Foreskin fibroblast (primary cell): ENCODE measurements at places on chromosomes 3 and 15.

- no peak for DNase-seq
Measured at GRCh38 chr3:114420072-114420471, 126.2 kb downstream of the TIGIT start.

DNA sequence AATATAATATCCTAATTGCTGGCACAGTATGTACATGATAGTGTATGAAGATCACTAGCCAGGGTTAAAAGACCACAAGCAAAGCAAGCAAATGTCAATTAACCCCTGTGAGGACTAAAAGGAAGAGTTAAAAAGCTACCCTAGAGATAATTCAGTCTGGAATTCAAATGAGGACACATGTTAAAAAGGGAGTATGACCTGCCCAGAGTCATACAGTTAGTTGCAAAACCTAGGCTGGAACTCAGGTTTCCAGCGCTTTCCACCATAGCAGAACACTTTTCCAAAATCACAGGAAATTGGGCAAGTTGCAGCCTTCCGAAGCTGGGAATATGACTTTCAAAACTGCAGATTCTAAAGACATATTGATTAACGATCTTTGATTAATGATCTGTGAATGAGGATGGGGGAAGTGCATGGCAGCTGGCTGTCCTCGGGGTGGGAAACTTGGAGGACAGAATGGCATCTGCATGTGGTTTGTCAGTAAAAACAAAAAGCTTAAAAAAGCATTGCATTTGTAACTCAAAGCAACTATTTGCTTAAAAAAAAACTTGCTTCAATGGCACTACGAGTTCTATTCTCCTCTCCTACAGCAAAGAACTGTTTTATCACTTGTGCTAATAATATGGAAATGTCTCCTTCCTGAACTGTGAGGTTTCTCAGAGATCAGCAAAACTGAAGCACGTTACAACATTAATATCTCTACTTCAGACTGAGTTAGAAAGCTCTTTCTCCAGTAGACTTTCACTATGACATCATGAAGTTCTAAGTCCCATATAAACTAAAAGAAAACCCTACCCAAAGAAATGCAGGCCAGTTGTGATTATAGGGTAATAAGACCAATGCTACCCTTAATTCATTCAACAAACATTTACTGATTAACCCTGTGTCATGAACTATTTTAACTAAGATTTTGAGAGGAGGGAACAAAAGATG is 46.2 kb downstream of the IGSF11 start:
- no peak for DNase-seq

DNA sequence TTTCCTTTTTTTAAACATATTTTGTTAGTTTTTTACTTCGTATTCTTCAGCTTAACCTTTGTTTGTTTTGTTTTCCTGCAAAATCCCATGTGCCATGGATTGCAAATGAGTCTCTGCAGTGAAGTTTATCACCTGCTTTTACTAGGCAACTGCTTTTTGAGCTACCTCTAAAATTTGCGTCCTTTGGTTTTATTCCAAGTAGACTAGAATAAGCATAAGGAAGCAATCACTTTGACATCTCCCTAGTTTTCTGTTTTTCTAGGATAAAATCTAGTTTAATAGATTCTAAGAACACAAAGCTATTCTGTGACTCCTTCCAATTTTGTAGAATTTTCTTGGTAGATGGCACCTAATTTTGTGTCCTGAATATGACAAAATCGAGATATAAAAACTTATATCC is 1059.2 kb downstream of the OTOL1 start:
- DNase-seq = no peak

- peak; percentile 59 for DNase-seq
Measured at GRCh38 chr15:64635499-64636495, 139.6 kb downstream of the RBPMS2 start.

- DNase-seq = no peak
Measured at GRCh38 chr3:31575448-31575847, 42.7 kb downstream of the STT3B start.

- peak; percentile 19 for DNase-seq
Measured at GRCh38 chr3:187912007-187912406, 166.7 kb upstream of the BCL6 start.

DNA sequence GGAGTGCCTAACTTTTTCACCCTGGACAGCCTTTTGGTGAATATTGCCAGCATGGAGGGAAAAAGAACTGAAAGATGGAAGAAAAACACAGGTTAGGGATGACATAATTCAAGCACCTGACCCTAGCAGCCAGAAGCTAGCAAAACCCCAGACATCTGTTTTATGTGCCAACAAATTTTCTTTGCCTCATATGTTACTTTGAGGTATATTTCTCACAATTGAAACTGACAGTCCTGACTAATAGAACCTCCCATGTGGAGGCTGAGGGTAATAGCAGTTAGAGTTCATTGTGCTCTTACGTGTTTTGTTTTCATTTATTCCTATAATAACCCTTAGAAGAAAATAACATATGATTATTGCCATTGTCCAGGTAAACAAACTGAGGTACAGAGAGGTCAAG is 71.5 kb upstream of the SLC25A26 start:
- peak; percentile 49 for DNase-seq

- DNase-seq = peak; percentile 56
Measured at GRCh38 chr3:144189044-144189443, 217.4 kb downstream of the DIPK2A start.

DNA sequence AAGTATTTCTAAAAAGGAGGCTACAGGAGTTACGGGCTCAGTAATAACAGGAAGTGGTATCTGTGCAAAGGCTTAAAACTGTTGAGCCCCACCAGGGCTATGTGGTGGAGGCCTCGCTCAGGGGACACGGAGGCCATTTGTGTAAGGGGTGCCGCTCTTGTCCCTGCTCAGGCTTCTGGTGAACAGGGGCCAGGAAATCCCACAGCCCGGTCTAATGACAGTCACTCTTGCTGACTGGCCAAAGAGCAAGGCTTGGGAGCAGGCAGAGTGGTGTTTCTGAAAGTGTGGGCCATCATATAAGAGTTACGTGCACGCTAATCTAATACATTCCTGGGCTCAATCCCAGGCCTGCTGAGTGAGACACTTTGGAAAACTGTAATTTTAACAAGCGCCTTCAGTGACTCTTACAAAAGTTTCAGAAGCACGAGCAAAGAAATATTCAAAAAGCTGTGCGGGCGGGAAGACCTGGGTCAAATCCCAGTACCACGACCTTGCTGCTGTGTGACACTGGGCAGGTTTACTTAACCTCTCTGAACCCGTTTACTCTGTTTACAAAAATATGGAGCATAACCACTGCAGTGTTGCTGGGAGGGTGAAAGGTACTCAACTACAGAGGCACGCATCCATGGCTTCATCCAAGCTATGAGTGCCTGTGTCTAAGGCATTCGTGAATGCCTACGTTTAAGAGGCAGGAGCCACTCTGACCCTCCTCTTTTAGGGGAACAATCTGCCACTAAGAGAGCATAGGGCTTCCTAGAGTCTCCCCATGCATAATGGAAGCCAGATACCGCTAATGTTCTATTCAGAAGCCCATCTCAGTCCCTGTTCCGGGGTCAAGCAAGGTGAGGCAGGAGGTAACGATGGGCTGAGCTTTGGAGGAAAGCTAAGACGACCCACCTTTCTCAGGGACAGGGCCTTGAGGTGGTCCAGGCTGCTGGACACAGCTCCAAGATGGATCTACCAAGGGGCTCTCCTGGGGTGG is 2.0 kb downstream of the ATP10A start:
- no peak for DNase-seq

GRCh38 chr3:95037097-95037496 is 974.2 kb downstream of the NSUN3 start:
- no peak for DNase-seq

- peak; percentile 77 for DNase-seq
Measured at GRCh38 chr3:123739754-123740153, 144.4 kb downstream of the MYLK start.

DNA sequence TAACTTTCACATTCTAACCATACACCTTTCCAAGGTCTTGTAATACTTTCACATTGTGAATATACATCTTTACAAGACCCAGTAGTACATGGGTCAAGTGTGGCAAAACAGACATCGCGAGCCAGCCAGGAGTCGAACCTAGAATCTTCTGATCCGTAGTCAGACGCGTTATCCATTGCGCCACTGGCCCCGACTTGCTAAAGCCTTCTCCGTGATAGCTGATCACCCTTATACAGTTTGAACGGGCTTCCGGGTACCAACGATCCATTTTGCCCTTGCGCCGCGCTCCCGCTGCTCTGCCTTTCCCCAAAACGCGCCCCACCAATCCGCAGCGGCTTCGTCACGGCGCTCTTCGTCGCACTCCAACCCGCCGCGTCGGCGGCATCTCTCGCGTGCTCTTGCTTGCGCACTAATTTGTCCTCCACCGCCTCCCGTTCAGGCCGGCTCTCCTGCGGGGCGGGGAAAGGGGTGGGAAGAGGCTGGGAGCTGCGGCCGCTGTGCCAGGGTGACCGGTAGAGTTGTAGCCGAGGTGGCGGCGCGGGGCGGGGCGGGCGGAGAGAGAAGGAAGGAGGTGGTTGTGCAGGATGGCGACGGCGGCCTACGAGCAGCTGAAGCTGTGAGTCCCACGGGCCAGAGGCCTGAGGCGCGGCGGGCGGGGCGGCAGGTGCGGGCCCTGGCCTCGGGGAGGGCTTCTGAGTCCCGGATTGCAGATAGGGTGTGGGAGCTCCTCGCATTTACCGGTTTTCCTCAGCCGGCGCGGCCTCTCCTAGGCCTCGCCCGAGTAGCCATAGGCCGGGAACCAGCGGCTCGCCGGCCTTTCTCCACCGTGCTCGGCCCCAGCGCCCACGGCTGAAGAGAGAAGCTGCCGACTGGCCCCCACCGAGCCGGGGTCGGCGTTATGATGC is at the start of gene SACM1L:
Gene SACM1L (plus strand): TSS at position 515 of the 905 bp plus-strand sequence. CDS start 70 bp downstream, at position 585.
- DNase-seq = peak; percentile 100

- DNase-seq = no peak
Measured at GRCh38 chr15:46408312-46408711, 773.5 kb downstream of the SQOR start.

- no peak for DNase-seq
Measured at GRCh38 chr15:56234804-56235203, 8.9 kb downstream of the RFX7 start.

GRCh38 chr3:98827221-98827920 is 64.2 kb downstream of the ST3GAL6 start:
- no peak for DNase-seq

DNA sequence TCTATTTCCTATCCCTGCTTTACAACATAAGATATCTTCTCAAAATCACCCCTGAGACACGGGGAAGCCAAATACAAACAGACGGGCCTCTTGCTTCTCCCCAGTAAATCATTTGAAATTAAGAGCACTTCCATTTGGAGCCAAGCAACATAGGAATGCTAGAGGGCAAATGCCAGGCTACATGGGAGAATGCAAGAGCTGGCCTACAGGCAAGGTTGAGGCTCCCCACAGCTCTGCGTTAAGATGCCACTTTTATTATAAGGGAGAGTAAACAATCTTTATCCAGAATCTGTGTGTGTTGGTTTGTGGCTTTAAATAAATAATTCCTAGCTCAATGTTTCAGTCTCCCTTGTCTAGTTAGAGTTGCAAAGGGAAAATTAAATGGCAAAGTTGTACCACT is 305.1 kb upstream of the KCNH8 start:
- DNase-seq = no peak

- DNase-seq = no peak
Measured at GRCh38 chr3:107516475-107516874, 6.3 kb upstream of the BBX start.
